Gastroesophageal sphincter (tissue), 4 donors: ENCODE measurements at places on chromosomes 2 and 18. TPM values are rescaled to one million over a fixed set of nuclear protein-coding genes. Genes with fewer than 3 reads are reported as not detected.

- ATAC-seq: no peak
Measured at GRCh38 chr2:173982918-173983317, 17.7 kb upstream of the SP3 start.

DNA sequence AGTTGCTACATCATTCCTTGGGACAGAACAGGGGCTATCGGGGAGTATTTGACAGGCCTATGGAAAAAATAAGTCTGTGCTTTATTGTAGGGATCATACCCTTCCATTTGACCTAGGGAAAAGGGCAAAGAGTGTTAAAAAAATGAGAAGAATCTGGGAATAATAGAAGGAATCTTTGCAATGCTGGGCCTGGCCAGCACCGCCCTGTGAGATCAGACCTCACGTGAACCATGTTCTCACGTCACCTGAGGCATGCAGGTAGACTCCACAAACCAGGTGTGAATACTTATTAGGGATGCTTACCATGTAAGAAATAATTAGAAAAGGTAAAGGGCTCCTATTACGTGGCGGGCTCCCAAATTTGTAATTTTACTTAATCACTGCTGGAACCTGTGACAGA, 177.5 kb upstream of the GATA6 start:
- ATAC-seq: no peak

IL36B gene
- total RNA-seq: not detected

TMEM182 gene
- 0.67 TPM for total RNA-seq

PTPN4 gene
- 32.1 TPM for total RNA-seq

- peak; percentile 85 for ATAC-seq
Measured at GRCh38 chr2:192148620-192149321, 46.0 kb downstream of the TMEFF2 start.

VWA3B gene
- not detected for total RNA-seq

DNA sequence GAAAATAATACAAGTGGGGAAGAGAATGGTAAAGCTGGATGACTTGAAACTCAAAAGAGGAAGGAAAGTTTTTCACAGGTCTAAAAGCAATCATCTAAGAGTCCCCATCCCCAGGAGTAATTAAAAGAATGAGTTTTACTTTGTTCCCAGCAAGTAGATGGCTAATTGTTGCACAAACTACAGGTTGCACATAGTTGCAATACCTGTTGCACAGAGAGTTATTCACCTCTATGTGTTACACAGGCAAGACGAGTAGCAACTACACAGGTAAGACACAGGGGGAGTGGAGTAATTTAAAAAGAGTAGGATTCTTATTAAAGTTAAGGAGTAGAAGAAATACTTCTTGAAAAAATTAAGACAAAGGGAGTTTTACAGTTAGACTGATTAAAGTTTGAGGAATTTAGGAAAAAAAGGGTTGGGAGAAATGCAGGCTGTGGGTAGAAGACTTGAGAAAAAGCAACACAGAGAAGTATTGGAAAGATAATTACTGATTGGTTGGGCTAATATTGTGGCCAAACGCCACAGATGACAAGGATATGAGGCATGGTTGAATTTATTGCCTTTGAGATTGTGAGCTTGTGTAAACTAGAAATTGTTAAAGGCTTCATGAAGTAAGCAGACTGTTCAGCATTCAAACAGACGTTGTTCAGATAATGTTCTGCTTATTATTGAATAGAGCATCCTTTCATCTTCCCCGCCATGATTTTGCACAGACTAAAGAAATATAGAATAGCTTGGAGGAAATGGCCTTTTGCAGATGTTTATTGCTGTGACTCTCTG, 699.3 kb downstream of the NR4A2 start:
- ATAC-seq: no peak

GRCh38 chr2:108447947-108448677, 894 bp upstream of the GCC2 start:
- ATAC-seq: no peak

DNA sequence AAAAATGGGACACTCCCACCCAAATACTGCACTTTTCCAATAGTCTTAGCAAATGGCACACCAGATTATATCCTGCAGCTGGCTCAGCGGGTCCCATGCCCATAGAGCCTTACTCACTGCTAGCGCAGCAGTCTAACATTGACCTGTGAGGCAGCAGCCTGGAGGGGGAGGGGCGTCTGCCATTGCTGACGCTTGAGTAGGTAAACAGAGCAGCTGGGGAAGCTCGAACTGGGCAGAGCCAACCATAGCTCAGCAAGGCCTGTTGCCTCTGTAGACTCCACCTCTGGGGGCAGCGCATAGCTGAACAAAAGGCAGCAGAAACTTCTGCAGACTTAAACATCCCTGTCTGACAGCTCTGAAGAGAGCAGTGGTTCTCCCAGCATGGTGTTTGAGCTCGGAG, 110.4 kb downstream of the CTIF start:
- no peak for ATAC-seq

DNA sequence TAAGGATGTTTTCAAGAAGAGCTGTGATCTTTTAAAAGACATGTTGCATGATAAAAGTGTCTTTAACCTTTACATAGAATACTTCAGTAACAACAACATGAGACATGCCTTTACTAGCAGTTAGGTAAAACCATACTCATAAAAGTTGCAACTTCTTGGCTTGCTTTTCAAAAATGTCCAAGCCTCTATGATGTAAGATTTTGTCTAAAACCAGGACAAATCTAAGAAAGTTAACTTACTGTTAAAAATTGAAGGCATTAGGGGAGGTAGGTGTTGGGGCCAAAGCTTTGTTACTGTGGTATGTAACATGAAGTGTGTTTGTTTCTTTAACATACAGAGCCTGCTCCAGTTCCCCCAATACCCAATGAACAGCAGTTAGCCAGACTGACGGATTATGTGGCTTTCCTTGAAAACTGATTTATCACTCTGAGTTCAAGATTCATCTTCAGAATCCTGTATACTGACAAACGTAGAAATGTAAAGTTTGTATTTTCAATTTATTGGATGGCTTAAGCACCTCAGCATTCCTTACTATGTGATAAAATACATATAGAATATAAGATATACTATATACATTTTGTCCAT, 11.7 kb downstream of the COPS8 start:
- ATAC-seq: no peak

- no peak for ATAC-seq
Measured at GRCh38 chr2:200828572-200829257, 17.0 kb downstream of the BZW1 start.

ZC3H15 gene
- 63.8 TPM for total RNA-seq

DNA sequence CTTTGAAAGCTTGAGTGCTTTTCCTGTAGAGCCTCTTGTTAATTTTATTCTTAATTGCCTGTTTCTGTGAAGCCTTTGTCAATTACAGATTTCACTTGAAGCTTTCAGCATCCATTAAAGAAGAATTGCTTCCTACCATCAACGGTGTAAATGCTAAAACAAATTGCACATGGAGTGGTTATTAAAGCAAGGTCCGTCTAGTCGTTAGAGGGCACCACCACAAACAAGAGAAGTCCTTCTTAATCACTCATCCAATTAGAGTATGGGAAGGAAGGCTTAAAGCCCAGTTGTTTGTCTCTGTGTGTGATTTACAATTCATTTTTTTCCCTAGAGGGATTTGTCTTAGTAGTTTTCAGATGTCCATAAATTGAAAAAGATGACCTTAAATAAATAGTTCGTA, 1.6 kb downstream of the KCNJ3 start:
- no peak for ATAC-seq

HDAC4 gene
- 80.7 TPM for total RNA-seq

DNA sequence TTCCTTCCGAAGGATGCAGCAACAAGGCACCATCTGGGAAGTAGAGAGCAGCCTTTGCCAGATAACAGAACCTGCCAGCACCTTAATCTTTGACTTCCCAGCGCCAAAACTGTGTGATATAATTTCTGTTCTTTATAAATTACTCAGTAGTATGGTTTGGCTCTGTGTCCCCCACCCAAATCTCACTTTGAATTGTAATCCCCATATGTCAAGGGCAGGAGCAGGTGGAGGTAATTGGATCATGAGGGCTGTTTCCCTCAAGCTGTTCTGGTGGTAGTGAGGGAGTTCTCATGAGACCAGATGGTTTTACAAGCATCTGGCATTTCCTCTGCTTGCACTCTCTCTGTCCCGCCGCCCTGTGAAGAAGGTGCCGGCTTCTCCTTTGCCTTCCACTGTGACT, 899.9 kb downstream of the TRIB2 start:
- ATAC-seq: no peak

DNA sequence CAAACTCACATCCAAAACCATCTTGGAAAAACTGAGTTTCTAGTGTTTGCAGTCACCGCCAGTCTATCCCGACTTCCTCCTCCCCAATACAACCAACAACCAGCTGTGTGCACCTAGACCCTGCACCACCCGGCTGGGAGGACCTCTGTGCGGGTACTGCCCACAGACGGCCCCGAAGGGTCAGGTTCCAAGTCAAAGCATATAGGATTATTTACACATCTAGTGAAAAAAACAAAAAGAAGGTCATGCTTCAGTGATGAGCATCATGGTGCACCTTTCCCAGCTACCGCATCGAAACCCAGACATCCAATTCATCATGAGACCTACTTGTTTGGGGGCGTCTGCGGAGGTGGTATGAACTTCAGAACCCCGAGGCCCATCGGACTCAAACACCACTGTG, 124.8 kb downstream of the ZNF516 start:
- no peak for ATAC-seq

RPRM gene
- 6.6 TPM for total RNA-seq

GPR45 gene
- total RNA-seq: not detected

DNA sequence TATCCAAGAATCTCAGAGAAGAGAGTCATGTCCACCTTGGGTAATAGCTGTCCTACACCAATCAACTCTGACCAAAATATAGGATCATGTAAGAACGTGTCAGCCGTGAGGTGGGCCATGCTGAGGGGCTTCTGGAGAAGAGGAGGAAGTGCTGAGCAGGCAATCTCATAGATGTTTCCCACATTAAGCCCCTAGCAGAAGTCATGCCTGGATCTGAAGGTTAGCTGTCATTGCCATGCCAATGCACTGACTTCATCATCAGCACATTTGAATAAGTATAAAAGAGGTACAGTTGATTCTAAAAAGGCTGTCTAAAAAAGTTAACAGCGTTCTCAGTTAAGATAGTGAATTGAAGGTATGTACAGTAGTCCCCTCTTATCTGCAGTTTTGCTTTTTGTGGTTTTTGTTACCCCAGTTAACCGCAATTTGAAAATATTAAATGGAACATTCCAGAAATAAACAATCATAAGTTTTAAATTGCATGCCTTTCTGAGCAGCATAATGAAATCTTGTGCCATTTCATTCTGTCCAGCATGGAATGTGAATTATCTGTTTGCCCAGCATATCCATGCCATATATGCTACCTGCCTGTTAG, 67.2 kb upstream of the TMEM17 start:
- no peak for ATAC-seq

- ATAC-seq: no peak
Measured at GRCh38 chr2:8281950-8282857, 399.7 kb upstream of the ID2 start.

- no peak for ATAC-seq
Measured at GRCh38 chr2:64987001-64987955, 1.9 kb upstream of the SLC1A4 start.

SLC23A3 gene
- 0.27 TPM for total RNA-seq

DNA sequence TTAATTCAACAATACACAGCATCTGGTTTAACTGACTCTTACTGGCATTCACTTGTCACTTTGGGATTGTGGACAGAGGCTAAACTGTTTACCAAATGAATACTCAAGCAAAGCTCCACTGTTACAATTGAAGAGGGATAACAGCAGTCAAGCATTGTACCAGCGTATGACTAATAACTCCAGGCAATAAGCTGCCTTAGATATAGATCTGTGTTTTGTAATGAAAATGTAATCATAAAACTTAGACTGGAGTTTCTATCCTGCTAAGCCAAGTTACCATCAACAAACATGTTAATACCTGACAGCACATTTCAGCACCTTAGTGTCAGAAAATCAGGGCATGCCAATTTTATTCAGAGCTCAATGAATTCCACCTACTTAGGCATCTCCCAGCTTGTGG, 889.5 kb downstream of the EPHA4 start:
- ATAC-seq: no peak

DNA sequence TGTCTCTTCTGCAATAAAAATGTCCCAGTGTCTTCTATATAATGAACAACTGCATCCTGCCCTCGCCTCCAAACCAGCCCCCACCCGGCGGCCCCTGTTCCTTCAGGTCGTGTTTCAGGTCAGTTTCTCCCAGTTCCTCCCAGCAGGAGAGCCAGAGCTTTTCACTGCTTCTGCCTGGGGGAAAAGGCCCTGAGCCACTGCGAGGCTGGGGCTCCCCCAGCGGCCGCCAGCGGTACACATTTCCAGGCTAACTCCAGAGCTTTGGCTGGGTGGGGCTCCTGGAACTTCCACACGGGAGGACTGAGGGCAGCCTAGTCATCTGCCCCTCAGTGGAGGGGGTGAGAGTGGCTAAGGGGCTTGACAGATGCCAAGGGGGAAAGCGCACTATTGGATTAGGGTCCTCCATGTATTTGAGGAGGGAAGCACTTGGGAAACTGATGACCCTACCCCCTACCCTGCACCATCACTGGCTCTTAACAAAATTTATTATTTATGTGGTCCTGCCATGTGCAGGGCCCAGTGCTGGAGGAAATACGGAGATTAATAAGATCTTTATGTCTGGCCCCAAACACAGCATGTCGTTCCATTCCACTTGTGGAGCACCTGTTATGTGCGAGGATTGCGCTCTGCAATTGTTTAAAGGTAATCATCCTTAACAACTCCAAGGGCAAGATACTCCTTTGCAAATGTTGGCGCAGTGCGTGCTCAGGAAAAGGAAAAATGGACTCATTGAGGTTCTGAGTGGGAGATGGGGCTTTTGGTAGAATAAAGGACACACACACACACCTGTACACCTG, 17.3 kb upstream of the CYS1 start:
- peak; percentile 94 for ATAC-seq

DNA sequence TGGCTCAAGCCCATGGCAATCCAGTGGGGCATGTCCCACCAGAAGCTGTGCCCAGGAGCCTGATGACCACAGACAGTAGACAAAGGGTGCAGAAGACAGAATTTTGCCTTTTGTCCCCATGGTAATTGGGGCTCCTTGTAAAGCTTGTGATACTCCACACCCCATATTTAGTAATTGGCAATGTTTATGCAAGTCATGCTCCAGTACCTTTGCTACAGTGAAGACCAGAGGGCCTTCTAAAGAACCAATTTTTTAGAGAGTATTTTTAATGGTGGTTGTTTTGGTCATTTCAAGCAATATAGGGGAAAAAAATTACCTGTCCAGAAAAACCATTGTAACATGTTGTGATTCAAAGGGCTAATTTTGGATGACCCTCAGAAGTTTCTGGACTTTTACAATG, 194.8 kb downstream of the ANAPC1 start:
- no peak for ATAC-seq

DNA sequence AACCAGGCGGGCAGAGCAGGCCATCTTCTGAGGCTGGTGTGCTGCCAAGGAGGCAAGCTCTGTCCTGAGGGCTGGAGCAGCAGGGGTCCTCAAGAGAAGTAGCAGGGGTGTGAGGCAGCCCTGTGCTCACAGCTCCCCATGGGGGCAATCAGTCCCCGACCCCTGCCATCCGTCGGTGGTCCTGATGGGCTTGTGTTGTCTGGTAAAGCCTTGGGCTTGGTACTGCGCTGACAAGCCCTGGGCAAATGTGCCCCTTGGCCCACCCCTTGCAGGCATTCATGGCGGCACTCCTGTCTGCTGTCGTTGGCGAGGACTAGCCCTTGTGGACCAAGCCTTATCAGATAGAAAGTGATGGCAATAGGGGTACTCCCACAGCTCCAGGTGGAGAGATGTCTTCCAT, 22.6 kb upstream of the SCLY start:
- no peak for ATAC-seq

DCDC2C gene
- total RNA-seq: not detected
